ENCODE measurements at places on chromosomes 2 and 18. TPM values are rescaled to one million over a fixed set of nuclear protein-coding genes. Genes with fewer than 3 reads are reported as not detected.

CRYGC gene
- total RNA-seq: not detected

UNC80 gene
- 0.26 TPM for total RNA-seq

NCKAP1 gene
- 181 TPM for total RNA-seq

GRB14 gene
- 0.34 TPM for total RNA-seq

MROH2A gene
- not detected for total RNA-seq

AMER3 gene
- total RNA-seq: not detected

AKAIN1 gene
- not detected for total RNA-seq

ZRANB3 gene
- total RNA-seq: 6.0 TPM

CYBRD1 gene
- 24.5 TPM for total RNA-seq
